ENCODE measurements at places on chromosomes 13 and 19.

GRCh38 chr19:44635581-44636438 is 7.9 kb upstream of the PVR start:
- no peak for DNase-seq

DNA sequence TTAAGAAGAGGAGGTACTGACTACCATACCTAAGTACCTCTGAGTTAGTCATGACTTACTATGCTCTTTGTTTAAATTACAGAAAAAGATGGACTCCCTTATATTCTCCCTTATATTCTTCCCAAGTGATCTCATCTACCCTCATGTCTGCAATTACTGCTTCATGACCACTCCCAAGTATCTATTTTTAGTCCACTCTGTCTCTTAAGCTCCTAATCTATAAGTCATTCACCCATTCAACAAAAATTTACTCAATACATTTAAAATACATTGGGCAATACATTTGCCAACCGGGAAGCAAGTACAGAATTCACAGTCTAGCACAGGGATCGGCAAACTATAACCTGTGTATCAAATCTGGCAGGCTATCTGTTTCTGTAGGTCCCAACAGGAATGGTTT is 42.6 kb downstream of the KPNA3 start:
- DNase-seq: no peak

DNA sequence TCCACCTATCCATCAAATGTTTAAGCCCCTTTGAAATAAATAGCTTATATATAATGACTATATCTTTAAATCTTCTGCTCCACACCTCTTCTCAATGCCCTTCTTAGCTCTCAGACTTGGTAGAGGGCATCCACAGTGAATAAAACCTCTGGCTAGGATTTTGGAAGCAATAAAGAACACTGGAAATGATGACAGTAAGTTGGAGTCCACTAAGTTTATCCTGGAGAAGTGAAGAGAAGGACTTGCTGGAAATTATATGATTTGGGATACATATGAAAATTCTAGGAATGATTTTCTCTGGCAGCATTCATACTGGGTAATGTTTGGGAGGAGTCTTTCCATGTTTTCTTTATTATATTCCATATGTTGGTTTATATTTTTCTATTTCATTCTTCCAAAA is 133.5 kb upstream of the KL start:
- DNase-seq: no peak

DNA sequence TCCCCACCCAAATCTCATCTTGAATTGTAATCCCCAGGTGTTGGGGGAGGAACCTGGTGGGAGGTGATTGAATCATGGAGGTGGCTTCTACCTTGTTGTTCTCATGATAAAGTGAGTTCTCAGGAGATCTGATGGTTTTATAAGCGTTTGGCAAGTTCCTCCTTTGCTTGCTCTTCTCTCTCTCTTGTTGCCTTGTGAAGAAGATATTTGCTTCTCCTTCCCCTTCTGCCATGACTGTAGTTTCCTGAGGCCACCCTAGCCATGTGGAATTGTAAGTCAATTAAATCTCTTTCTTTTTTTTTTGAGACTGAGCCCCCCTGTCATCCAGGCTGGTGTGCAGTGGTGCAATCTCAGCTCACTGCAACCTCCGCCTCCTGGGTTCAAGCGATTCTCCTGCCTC is 34.4 kb downstream of the VSTM1 start:
- no peak for DNase-seq

GRCh38 chr19:40689339-40690049 is 957 bp downstream of the NUMBL start:
- no peak for DNase-seq

GRCh38 chr19:17830567-17831418 is 9.5 kb upstream of the INSL3 start:
- peak; percentile 84 for DNase-seq

GRCh38 chr19:10295305-10295846 is 5.6 kb downstream of the ICAM5 start:
- DNase-seq: no peak

DNA sequence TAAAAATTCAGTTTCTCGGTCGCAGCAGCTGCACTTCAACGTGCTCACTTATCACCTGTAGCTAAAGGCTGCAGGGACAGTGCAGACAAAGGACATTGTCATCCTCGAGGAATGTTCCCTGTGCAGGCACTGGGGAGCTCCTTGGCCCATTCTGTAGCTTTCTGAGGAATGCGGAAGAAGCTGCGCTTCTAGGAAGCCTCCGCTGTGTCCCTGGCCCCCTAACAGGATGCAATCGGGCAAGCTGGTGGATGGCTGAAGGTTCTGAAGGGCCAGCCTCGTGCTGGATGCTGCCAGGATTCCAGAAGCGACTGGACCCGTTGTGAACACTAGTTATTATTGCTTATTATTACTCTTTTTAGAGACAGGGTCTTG is 8.1 kb downstream of the ANO8 start:
- DNase-seq: no peak

DNA sequence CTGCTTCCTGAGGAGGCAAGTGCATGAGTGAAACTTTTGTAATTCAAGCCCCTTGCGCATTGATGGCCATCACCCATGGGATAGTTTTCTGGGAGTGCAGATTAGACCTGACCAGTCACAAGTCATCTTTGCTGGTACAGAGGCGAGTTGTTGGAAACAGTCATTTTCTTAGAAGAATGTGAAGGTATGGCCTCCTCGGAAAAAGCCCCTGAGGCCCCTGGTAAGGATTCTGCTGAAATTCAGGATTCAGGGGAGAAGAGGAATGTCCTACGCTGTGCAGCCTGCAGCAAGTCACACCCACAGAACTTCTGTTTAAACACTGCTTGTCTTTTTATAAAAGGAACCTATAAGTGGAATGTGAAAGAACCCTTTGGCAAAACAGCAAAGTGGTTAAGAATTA is 11.0 kb upstream of the SPART start:
- no peak for DNase-seq

DNA sequence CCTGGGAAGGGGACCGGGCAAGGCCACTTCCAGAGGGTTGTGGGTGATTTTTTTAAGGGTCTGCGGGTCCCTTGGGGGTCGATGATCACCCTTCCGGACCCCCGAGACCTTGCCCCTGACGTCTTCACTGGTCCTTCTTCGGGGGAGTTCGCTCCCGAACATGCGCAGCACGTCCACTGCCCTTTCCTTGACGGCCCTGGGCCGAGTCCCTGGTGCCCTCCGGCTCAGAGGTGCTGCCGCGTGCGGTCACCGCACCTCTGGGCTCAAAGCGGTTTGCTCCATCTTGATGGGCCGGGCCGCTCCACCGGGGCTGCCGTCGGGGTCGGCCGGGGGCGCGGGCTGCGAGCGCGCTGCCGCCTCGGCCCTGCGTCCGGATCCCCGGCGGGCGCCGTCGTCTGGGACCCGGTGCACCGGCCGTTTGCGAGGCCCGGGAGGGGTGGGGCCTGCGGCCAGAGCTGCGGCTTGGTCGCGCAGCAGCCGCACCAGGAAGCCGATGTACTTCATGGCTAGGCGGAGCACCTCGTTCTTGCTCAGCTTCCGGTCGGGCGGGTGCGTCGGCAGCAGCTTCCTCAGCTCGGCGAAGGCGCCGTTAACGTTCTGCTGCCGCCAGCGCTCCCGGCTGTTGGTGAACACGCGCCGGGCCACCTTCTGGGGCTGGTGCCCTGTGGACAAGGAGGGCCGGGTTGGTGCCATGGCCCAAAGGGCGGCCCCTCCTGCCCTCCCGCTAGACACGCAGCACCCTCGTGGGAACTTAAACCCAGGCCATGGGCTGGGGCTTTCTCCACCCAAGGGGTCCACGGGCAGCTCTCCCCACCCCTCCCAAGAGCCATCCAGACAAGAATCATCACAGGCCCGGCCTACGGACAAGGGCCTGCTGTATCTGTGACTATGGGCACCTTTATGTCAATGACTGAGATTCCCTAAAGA is 3.3 kb downstream of the LYL1 start:
- no peak for DNase-seq

GRCh38 chr19:31378404-31378803 is 29.2 kb upstream of the TSHZ3 start:
- DNase-seq: no peak

DNA sequence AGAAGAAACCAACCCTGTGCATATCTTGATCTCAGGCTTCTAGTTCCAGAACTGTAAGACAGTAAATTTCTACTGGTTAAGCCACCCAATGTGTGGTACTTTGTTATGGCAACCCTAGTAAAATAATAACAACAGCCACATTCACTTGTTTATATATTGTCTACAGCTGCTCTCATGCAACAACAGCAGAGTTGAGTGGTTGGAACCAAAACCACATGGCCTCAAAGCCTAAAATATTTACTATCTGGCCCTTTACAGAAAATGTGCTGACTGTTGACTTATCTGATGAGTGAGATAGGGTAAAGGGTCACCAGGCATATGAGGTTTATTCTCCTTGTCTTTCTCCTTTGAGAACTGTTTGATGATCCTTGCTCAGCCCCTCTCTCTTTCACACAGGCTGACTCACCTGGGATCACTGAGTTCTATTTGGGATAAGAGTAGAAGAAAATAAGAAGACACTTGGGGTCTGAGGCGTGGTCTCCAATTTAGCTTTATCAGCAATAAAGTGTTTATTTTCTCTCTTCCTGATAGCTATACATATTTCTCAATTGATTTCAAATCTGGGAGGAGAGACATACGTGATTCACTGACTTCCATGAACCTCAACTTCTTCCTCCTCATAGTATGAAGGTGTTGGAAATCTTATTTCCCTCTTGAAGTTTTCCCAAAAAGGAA is 227.5 kb upstream of the STARD13 start:
- no peak for DNase-seq

DNA sequence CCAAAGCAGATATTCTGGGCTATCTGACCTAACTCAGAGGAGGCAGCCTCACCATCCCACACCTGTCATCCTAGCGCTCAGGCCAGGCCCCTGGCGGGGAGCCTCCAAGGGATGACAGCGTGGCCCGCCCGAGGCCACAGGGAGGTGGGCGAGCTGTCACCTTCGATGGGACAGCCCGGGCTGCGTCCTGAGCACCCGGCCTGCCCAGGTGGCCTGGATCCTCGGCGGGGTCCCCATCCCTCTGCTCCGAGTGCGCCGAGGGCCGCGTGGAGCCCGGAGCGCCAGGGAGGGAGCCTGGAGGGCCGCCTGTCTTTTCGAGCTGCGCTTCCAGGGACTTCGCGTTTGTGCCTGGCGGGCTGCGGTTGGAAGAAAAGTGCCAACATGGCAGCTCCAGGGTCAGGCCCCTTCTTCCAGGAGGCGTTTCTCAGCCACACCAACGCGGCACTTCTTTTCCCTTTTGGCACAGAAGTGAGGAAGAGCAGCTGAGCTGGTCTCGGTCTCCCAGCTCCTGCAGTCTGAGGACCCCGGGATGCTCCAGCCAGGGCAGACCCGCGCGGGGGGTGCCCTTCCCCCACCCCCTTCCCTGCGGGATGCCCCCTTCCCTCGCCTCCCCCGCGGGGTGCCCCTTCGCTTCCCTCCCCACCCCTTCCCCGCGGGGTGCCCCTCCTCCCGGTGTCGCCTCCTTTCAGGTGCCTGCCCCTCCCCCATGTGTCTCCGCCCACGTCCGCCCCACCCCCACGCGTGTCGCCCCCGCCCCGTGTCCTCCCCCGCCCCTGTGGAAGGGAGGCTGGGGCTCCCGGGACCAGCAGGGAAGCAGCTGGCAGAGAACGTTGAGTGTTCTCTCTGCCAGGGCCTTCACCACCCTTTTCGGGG is 42.3 kb downstream of the GJA3 start:
- DNase-seq: peak; percentile 38

Data from dorsolateral prefrontal cortex (tissue), 122 donors.